ENCODE measurements at places on chromosomes 5 and 9. TPM values are rescaled to one million over a fixed set of nuclear protein-coding genes. Genes with fewer than 3 reads are reported as not detected.

Gene DDX4
- not detected for total RNA-seq

- no peak overlapping the region for H3K27ac ChIP-seq
- H3K27me3 ChIP-seq = no peaks in the 10 kb centered on the region
- no peaks in the 10 kb centered on the region for H3K36me3 ChIP-seq
These were observed 28.4 kb upstream of the NADK2 start for GRCh38 chr5:36270175-36270574.

DNA sequence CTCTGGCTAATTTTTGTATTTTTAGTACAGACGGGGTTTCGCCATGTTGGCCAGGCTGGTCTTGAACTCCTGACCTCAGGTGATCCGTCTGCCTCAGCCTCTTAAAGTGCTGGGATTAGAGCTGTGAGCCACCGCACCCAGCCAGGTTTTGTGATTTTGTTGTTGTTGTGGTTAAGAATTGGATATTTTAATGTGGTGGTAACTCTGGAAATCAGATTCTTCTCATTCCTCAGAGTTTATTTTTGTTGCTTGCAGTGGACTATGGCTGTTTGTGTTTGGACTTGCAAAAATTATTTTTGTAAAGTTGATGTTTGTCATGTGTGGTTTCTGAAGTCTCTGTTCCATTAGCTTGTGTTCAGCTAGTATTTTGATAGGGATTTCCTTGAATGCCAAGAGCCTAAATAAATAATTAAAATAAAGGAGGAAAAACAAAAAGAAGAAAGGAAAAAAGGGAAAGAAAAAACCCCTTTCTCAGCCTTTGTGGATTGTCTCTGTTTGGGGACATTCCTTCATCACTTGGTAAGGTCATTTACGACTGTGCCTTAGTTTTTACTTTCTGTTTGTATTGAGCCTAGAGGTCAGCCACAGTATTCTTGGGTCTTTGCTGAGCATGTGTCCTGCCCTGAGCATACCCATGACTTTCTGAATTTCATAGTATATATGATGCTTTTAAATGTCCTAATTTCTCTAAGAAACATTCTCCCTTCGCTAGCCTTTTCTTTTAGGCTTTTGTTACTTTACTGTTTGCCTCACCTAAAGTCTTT lies 37.3 kb downstream of the PBX3 start:
- H3K27me3 ChIP-seq = no peaks in the 10 kb centered on the region
- H3K4me1 ChIP-seq = peaks cover 9% of the 10 kb centered on the region
- peaks cover 3% of the 10 kb centered on the region for H3K36me3 ChIP-seq
- H3K4me3 ChIP-seq = no peak overlapping the region
- no peak for DNase-seq

Gene TLE1
- 19.2 TPM for total RNA-seq

GRCh38 chr5:137871571-137871970 lies 3.9 kb downstream of the MYOT start:
- H3K4me1 ChIP-seq = no peaks in the 10 kb centered on the region
- no peaks in the 10 kb centered on the region for H3K36me3 ChIP-seq
- DNase-seq = no peak
- H3K27ac ChIP-seq = no peak overlapping the region
- H3K27me3 ChIP-seq = no peaks in the 10 kb centered on the region

DNA sequence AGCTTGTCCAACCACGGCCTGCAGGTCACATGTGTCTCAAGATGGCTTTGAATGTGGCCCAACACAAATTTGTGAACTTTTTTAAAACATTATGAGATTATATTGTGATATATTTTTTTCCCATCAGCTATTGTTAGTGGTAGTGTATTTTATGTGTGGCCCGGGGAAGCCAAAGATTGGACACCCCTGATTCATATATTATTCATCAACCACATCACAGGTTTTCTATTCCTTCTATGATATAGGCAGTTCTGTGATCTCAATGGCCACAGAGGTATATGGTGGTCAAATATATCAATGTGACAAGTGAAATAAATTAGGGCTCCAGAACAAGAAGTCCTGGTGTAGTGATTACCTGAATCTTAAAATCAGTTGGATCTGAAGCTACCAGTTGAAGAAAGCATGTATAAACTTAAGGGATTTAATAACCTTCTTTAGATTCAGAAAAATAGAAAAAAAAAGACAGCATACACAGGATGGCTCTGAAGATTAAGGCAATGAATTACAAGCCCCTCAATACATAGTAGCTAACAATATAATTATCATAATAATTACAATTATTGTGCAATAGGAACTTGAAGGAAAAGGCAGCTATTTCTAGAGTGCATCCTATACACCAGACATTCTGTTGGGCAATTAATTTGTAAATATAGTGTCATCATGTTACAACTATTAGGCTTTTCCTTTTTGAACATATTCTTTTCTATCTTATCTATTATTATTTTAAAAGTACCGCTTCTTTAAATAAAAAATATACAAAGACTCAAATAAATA lies 530.4 kb upstream of the PTPRD start:
- no peaks in the 10 kb centered on the region for H3K27me3 ChIP-seq
- no peak overlapping the region for H3K4me3 ChIP-seq
- H3K4me1 ChIP-seq = no peaks in the 10 kb centered on the region
- no peaks in the 10 kb centered on the region for H3K36me3 ChIP-seq

Gene LCN9
- not detected for total RNA-seq

Gene CTXN3
- total RNA-seq = not detected

DNA sequence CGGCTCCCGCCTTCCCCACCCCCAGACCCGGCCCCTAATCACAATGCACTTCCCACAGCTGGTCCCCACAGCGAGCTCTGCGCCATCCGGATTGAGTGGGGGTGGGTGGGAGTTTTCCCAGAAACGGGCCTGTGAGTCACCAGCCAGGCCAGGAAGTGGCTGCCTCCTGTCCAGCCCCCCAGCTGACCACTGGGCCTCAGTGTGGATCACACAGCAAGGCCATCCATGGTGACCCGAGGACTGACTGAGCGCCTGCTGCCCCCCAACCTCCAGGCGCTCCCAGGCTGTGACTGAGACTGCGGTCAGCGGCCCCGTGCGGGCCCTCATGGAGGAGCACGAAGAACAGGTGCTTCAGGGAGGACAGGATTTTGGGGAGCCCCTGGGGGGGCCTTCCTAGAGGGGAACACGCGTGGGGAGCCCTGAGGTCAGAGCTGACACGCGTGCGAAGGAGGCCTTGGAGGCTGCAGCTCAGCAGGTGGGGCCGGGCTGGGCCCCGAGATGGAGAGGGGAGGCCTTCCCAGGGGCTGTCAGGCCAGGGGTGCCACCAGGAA lies 48.3 kb upstream of the EGFL7 start:
- DNase-seq = no peak
- peaks cover 26% of the 10 kb centered on the region for H3K4me1 ChIP-seq
- no peaks in the 10 kb centered on the region for H3K36me3 ChIP-seq

DNA sequence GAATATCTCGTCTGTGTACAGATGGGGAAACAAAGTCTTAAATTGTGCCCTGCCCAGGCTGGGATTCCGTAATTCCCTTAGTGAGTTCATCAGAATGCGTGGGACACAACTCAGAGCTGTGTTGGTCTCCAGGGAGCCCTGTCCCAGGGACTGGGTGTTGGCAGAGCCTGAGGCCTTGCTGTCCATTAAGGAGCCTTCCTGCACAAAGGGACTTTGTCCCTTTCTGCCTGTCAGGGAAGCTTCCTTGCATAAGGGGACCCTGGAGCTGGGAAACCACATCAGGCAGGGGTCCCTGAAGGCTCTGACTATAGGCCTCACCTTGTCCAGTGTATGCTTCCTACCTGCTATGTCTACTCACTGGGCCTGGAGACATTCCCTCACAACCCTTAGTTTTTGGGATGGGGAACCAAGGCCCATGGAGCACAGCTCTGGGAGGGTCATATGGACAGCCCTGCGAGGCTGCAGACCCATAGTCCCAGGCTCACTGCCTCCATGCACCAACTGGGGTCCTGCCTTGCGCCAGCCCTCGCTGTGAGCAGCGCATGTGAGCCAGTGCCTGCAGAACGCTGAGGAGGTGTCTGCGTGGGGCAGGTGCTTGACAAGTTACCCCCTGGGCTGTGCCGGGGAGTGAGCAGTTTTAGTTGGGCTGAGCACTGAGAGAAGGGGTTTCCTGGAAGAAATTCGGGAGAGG lies 1.6 kb downstream of the CARD19 start:
- DNase-seq = peak; percentile 65
- H3K27ac ChIP-seq = peak overlapping the region; percentile 77
- H3K36me3 ChIP-seq = no peaks in the 10 kb centered on the region

DNA sequence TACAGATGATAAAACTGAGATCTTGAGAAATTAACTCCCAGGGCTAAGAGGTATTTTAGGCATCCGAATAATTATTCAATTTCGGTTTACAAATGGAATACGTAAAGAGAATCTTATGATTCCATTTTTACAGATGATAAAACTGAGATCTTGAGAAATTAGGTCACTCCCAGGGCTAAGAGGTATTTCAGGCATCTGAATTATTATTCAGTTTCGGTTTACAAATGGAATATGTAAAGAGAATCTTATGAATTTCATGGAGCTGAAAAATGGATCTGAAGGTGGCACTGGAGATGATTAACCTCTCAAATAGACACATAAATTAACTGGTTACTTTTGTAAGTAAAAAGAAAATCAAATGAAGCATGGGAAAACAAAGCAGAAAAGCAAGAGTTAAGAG lies 44.2 kb downstream of the FGF1 start:
- H3K4me3 ChIP-seq = no peak overlapping the region
- H3K36me3 ChIP-seq = no peaks in the 10 kb centered on the region
- H3K27ac ChIP-seq = no peak overlapping the region
- no peaks in the 10 kb centered on the region for H3K27me3 ChIP-seq
- no peak for DNase-seq
- peaks cover 8% of the 10 kb centered on the region for H3K4me1 ChIP-seq

DNA sequence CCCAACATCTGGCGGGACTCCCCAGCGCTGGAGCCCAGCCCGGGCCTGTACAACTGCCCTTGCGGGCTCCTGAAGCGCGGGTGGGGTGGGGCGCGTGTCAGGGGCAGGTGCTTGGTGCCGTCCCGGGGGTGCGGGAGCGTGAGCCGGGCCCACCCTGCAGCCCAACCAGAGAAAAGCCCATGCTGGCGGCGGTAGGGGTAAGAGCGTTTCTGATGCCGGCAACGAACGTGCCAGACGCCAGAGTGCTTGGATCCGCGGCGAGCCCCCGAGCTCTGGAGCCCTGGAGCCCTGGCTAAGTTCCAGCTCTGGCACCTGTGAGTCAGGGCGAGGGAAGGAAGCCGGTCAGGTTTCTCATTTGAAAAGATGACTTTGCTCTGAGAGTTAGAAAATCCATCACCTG lies 58.0 kb downstream of the ZNF510 start:
- no peaks in the 10 kb centered on the region for H3K36me3 ChIP-seq
- peaks cover 10% of the 10 kb centered on the region for H3K27me3 ChIP-seq
- H3K4me3 ChIP-seq = no peak overlapping the region
- H3K27ac ChIP-seq = no peak overlapping the region

GRCh38 chr5:168552146-168552545 lies 23.0 kb downstream of the FBLL1 start:
- no peak overlapping the region for H3K4me3 ChIP-seq
- DNase-seq = no peak
- peaks cover 40% of the 10 kb centered on the region for H3K36me3 ChIP-seq
- no peaks in the 10 kb centered on the region for H3K4me1 ChIP-seq

DNA sequence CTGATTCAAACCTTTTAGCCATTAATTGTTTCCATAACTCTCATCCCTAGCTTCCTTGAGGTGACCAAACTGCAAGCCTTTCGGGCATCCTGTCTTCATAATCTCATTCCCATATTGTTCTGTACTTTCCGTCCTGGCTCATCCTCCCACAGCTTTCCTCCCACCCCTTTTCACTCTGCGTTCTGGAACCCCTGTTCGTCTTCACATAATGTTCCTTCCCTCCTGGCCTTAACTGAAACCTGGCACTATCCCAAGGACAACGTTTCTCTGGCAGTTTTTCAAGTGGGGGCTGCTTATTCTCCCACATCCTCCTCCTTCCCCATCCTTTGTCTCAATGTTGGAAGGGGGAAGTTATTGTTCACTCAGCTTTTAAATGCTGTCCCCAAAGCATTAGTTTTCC lies 1.5 kb downstream of the ZNF189 start:
- no peak for DNase-seq
- peaks cover 47% of the 10 kb centered on the region for H3K36me3 ChIP-seq
- peak overlapping the region; percentile 61 for H3K4me3 ChIP-seq
- H3K4me1 ChIP-seq = peaks cover 33% of the 10 kb centered on the region
- no peak overlapping the region for H3K27ac ChIP-seq

Gene FAM78A
- 14.8 TPM for total RNA-seq

GRCh38 chr9:125701351-125701750 lies 5.7 kb downstream of the MAPKAP1 start:
- no peaks in the 10 kb centered on the region for H3K27me3 ChIP-seq
- H3K4me1 ChIP-seq = peaks cover 7% of the 10 kb centered on the region
- no peaks in the 10 kb centered on the region for H3K36me3 ChIP-seq
- no peak overlapping the region for H3K27ac ChIP-seq

GRCh38 chr5:164650427-164650826 lies 1145.0 kb downstream of the MAT2B start:
- H3K27me3 ChIP-seq = no peaks in the 10 kb centered on the region
- no peak for DNase-seq
- no peaks in the 10 kb centered on the region for H3K36me3 ChIP-seq
- no peak overlapping the region for H3K27ac ChIP-seq
- H3K4me1 ChIP-seq = no peaks in the 10 kb centered on the region
- H3K4me3 ChIP-seq = no peak overlapping the region

Gene PCDHGB5
- 11.0 TPM for total RNA-seq

GRCh38 chr5:110104726-110105669 lies 415.3 kb downstream of the MAN2A1 start:
- no peaks in the 10 kb centered on the region for H3K27me3 ChIP-seq
- no peak for DNase-seq
- no peak overlapping the region for H3K27ac ChIP-seq
- no peak overlapping the region for H3K4me3 ChIP-seq
- H3K4me1 ChIP-seq = no peaks in the 10 kb centered on the region

Gene AK8
- 0.55 TPM for total RNA-seq

Data from upper lobe of right lung (tissue), 1 donor.